Activated naive CD8-positive, alpha-beta T cell treated with anti-CD3 and anti-CD28 coated beads for 36 hours (primary cell): ENCODE measurements at places on chromosomes 2 and 18.

GRCh38 chr2:236536727-236537398 is 32.8 kb upstream of the ACKR3 start:
- DNase-seq: peak; percentile 54

GRCh38 chr2:218063896-218064295 is 5.2 kb upstream of the RUFY4 start:
- no peak for DNase-seq

GRCh38 chr2:127043367-127044164 is 63.4 kb downstream of the BIN1 start:
- DNase-seq: no peak

DNA sequence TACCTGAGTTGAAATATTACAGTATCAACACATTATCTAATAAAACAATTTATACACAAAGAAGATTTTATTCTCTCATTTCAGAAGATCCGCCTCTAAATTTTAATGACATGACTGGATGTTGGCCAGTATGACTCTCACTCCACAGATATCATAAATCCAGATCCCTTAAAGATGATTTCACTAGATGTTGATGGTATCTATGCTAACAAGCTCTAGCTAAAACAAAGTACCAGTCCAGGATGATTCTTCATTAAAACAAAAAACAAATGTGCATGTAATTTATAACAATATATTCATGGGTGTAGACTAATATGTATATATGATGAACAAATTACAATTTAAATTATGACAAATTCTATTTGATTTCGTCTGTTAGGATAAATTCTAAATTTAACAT is 708.4 kb downstream of the SATB2 start:
- no peak for DNase-seq

DNA sequence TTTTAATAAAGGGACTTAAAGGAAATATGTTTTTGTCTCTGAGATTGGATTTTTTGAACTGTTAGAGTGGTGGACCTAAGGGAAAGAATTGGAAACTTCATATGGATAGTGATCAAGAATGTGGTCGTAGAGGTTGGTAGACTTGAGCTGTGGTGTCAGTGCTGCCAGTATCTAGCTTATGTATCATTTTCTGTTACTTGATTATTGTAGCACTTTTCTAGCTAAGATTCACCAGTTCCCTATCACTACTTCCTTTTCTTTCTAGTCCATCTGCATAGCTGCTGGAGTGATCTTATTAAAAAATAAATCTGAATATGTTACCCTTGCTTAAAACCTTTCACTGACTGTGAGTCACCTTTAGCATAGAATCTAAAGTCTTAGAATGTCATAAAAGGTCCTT is 6.0 kb downstream of the ACVR2A start:
- no peak for DNase-seq

DNA sequence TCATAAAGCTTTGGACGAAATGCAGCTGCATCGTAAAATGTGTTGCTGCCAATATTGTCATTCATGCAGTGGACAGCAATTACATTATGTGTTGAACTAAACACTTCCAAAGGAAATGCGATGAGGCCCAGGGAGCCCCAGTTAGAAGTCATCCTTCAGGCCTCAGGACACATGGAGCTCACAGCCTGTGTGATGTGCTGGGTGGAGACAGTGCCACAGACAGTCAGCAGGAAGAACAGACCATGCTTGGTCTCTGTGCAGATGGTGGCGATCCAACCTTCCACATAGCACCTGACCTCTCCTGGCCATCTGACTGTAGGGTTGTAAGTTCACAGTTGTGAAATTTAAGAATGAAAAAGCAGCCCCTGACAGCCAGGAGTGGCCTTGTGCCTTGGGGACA is 118.3 kb upstream of the ALKAL2 start:
- no peak for DNase-seq

GRCh38 chr2:177675825-177676224 is 283.3 kb downstream of the AGPS start:
- no peak for DNase-seq
